ENCODE measurements at places on chromosomes 12 and 14. TPM values are rescaled to one million over a fixed set of nuclear protein-coding genes. Genes with fewer than 3 reads are reported as not detected.

The DDX24 gene
- 248 TPM for total RNA-seq

The C12orf50 gene
- total RNA-seq, result not detected

The SPRYD4 gene
- 4.6 TPM for total RNA-seq

The NID2 gene
- not detected for total RNA-seq

The KRT79 gene
- total RNA-seq, result not detected

The TRHDE gene
- total RNA-seq, result not detected

The LGMN gene
- not detected for total RNA-seq

The SAMD15 gene
- total RNA-seq, result 3.3 TPM

The RFLNA gene
- total RNA-seq, result not detected

The AQP5 gene
- 4.5 TPM for total RNA-seq

The KITLG gene
- not detected for total RNA-seq

The NELL2 gene
- total RNA-seq, result 207 TPM

The PCNX1 gene
- 28.5 TPM for total RNA-seq

The KRT83 gene
- total RNA-seq, result not detected

The OR4E2 gene
- total RNA-seq, result not detected

The DHH gene
- 0.36 TPM for total RNA-seq

The C12orf60 gene
- total RNA-seq, result 0.69 TPM

The CEBPE gene
- total RNA-seq, result 0.11 TPM

The SLC17A8 gene
- not detected for total RNA-seq

The RERGL gene
- not detected for total RNA-seq

The CCDC38 gene
- not detected for total RNA-seq

The LPAR5 gene
- total RNA-seq, result 14.6 TPM

The CLEC2A gene
- not detected for total RNA-seq

The PMCH gene
- total RNA-seq, result not detected

The FGD6 gene
- 42.5 TPM for total RNA-seq

The ARF6 gene
- 55.0 TPM for total RNA-seq

The SVOP gene
- total RNA-seq, result not detected

The C3AR1 gene
- total RNA-seq, result 3.2 TPM

The C14orf39 gene
- total RNA-seq, result not detected

The GPRC5D gene
- total RNA-seq, result not detected

The ZDHHC22 gene
- not detected for total RNA-seq

The NINJ2 gene
- 1.8 TPM for total RNA-seq

The MYH6 gene
- total RNA-seq, result not detected

The NDRG2 gene
- total RNA-seq, result not detected

The SLC22A17 gene
- total RNA-seq, result not detected

The CPNE6 gene
- 0.04 TPM for total RNA-seq

The CS gene
- total RNA-seq, result 80.4 TPM

The ZNF84 gene
- 33.2 TPM for total RNA-seq

Data from Karpas-422 (cell line).